Activated CD4-positive, alpha-beta T cell treated with anti-CD3 and anti-CD28 coated beads, Interleukin-2, amount 50 U/mL, for 24 hours (primary cell): ENCODE measurements at places on chromosomes 6 and 20.

DNA sequence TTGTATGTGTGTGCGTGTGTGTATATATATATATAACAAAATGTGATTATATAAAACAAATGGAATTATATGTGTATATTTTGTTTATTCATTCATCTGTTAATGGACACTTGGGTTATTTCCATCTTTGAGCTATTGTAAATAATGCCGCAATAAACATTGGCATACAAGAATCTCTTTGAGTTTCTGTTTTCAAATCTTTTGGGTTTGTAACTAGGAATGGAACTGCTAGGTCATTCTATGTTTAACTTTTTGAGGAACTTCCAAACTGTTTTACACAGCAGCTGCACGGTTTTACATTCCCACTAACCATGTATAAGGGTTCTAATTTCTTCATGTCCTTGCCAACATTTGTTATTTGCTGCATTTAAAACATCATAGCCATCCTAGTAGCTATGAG lies 39.9 kb upstream of the TGM2 start:
- no peak for DNase-seq

GRCh38 chr20:17439616-17440296 lies 91.4 kb downstream of the BFSP1 start:
- DNase-seq: no peak

DNA sequence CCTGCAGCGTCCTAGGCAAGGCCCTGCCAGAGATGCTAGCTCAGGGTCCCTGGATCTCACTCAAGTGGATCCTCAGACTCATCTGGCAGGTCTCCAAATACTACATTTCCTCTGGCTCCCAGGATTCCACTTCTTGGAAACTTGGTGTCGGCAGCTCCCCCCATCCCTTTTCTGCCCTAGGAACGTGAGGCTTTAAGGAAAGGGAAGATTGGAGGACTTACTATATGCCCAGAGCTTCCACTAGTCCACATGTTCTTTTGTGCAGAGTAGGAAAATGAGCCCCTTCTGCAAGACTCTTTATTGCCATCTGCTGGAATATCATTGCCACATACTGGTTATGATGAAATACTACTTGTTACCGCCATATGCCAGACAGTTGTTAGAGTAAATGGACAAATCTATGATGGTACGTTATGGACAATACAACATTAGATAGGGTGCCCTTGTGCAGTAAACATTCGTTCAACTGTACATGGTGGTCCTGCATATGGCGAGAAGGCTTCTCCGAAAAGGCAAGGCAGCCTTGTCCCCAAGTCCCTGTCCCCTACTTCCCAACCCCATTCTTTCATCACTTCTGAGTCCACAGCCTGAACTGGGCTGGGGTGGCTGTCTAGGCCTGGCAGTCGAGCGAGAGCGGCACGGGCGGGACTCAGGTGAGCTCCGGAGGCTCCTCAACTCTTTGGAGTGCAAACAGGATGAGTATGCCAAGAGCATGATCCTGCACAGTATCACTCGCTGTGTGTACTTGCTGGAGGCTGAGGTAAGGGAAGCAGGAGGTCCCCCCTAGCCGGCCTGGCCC lies 780 bp downstream of the ARMC12 start:
- DNase-seq: no peak

DNA sequence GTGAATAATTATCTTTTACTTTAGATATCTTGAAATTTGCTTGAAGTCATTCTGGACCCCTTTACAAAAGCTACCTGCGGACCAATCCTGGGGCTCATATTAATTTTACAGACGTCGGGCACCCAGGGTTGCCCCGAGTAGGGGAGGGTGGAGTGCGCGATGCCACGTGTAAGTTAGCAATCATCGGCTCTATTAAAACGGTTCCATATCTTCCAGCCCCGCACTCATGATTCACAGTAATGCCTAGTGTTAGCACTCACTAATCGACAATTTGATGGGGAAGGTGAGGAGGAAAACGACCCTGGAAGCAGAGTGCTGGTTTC lies 34.9 kb upstream of the TCF21 start:
- no peak for DNase-seq
